T-helper 9 cell (primary cell): ENCODE measurements at places on chromosomes 4 and X.

DNA sequence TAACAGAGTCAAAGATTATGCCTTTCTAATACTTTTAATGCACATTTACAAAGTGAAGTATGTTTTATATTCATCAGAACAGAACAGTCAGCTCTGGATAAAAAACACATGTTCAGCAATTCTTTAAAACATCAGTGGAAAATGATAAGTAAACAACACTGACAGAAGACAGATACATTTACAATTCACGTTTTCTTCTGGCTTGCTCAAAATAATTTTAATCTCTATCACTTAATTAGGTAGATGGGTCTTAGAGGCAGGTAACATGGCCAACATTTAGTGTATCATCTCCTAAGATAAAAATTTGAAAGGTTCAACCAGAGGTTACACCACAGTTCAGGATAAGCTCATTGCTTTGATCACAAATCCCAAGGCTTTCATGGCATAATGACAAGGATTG, 156.8 kb upstream of the MAB21L2 start:
- DNase-seq: no peak

GRCh38 chrX:51931566-51932150, 38.2 kb downstream of the MAGED1 start:
- DNase-seq: no peak

GRCh38 chrX:12974305-12974795, 560 bp upstream of the TMSB4X start:
- no peak for DNase-seq

DNA sequence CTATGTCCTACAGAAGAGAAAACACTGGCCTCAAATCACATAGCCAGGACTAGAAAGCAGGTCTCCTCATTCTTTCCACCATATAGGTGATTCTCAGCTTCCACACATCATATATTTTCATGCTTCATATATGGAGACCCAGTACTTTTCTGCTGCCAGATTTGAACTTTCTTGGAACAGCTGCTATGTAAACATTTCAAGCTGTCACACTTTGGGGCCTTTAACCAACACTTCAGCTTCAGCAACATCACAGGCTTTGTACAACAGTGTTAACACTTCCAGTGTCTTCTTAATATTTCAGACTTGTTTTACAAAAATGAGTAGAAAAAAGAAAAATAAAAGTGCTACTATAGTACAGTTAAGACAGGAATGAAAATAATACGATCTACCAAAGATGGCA, 12.6 kb downstream of the SH3RF1 start:
- DNase-seq: no peak

DNA sequence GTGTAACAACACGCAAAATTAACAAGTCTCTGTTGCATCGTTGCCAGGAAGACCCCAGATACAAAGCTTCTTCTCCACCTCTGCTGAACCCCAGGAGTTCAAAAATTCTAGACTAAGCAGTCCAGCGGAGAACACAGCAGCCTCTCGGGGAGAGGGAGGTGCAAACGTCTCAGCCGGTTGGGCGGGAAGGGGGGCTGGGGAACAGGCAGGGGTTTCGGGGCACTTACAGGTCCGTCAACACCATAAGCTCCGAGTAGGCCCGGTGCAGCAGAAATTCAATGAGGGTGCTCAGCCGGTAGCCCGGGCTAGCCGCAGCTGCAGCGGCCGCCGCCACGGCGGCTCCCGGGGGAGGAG, 394 bp downstream of the MED14 start:
- DNase-seq: no peak

- DNase-seq: no peak
Observed at GRCh38 chr4:173420324-173420752, 21.4 kb upstream of the SCRG1 start.

GRCh38 chrX:19814240-19814639, 73.2 kb downstream of the SH3KBP1 start:
- no peak for DNase-seq
